HCEC 1CT (cell line): ENCODE measurements at places on chromosomes 4 and X.

GRCh38 chrX:56382278-56382677 is 150.1 kb downstream of the KLF8 start:
- DNase-seq: no peak

DNA sequence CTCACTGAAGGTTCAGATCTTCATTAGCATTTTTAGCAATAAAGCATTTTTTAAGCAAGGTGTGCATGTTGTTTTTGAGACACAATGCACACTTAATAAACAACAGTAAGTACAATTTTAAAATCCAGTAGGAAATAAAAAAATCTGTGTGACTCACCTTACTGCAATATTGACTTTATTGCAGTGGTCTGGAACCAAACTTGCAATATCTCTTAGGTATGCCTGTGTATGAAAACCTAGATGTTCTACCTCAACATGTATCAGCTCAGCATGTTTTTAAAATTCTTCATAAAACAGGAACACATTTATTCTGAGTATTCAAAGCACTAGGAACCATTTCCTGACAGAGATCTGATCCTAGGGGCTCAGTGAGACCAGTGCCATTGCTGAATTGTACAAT is 26.7 kb downstream of the NR0B1 start:
- DNase-seq: no peak

- no peak for DNase-seq
These were observed 6.9 kb upstream of the ARX start for GRCh38 chrX:25022499-25023325.

DNA sequence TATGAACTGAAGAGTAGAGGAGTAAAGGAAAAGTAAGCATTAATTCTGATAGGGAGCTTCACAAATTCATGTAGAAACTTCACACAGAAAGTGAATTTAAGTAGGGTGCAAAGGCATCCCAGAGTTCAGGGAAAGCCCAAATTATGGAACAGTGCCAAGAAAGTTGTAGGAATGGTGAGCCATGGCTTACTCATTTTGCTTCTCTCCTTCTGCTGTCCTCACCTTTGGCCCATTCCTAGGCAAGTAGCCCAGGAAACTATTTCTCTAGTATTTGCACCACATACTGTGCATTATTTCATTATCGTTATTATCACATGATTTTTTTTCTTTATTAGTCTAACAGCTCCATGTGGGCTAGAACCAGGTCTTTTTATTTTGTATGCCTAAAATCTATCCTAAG is 34.9 kb upstream of the IL1RAPL1 start:
- DNase-seq: no peak

DNA sequence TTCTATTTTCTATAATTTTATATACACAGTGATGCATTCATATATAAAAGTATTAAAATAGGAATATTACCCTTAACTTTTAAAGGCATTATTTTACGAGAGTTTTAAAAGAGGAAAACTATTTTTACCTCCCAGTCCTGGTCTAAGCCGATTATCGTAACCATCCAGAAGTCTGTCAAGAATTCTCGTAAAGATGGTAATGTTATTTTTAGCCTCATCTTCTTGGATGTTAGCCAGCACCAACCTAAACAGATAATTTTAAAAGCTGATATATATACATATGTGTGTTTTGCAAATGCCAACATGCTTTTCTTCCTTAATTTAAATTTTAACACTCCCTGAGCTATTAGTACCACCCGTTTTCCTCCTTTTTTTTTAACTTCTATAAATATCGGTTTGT is 4.0 kb downstream of the GABRA2 start:
- DNase-seq: no peak

- no peak for DNase-seq
These were observed 264.6 kb downstream of the TENM3 start for GRCh38 chr4:182507805-182508204.

DNA sequence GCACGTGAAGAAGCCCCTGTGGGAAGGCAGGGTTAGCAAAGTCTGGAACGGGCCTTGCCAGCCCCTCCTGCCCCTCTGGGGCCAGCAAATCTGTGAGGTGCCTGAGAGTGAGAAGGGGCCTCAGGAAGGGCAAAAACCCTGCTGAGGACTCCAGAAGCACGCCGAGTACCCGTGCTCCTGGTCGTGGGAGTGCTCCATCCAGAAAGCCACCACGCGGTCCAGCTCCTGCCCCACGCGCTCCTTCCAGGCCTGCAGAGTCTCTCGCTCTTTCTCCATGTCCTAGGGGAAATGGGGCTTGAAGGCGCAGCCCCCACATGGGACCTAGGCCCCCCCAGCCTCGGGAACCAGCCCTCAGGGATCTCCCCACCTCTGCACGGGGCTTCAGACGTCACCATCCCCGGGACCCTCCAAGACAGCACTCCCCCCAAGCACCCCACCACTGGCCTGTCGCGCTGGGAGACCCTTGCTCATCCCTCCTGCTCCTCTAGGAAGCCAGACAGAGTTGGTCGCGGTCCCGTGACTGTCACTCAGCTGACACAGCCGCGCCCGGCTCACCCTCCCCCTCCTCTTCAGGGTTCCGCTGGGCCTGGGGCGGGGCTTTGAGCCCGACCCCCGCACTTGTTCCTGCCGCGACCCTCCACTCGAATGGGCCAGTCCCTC is at the start of gene RENBP:
TSS of gene RENBP (minus strand) at position 504 of the 660 bp plus-strand sequence. CDS start at position 471, 33 bp downstream.
- DNase-seq: no peak

DNA sequence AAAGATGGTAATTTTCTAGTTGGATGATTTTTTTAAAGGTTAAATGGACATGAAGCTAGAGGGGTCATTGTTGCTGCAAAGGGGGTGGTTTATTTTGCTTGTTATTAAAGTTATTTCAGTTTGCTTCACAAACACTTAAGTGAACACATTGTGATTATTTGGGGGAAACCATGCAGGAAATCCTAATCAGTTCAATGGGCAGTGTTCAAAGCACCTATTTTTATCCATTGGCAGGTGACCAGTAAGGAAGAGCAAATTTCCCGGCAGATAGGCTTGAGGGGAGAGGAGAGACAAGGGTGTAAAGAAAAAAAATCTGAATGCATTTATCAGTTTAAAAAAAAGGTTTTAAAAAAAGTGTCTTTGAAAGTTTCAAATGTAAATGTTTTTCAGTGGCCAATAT is 17.6 kb downstream of the GPR174 start:
- DNase-seq: no peak

GRCh38 chr4:143404555-143404954 is 67.9 kb downstream of the GAB1 start:
- no peak for DNase-seq
